SW 1271 (cell line): ENCODE measurements at places on chromosomes 2 and 18.
A peak's percentile ranks its signal among the peaks of the same experiment; 100 is the strongest.

DNA sequence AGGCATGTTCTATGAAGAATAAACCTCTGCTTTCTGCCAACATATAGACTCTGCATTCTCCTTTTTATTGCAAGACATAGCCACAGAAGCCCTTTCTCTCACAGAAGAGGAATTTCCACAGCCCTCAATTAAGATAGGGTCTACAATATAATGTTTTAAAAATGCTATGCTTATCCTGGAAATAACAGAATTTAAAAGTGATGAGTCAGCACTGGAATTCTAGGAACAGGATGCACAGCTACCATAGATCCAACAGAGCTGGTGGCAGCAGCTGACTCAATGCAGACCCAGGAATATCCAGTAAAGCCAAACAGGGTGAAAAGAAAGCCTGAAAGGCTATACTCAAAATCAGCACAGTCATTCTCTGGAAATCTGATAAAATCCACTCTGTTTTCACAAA is 866.9 kb downstream of the TRIB2 start:
- no peak for DNase-seq

DNA sequence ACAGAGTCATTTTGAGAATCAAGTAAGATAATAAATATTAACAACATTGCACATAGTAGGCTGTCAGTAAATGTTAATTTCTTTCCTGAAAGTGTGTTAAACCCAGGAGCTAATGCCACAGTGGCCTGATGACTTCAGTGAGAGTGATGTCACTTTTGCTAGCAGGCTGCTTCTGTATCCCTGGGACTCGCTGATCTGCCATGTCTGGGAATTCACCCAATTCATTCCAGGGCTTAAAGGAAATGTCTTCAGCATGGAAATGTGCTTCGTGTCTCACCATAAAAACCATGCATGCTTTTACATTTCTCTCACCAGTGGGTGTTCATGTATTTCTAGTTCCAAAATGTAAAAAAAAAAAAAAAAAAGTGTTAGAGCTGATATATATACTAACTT is 56.8 kb upstream of the MAPRE3 start:
- no peak for DNase-seq

DNA sequence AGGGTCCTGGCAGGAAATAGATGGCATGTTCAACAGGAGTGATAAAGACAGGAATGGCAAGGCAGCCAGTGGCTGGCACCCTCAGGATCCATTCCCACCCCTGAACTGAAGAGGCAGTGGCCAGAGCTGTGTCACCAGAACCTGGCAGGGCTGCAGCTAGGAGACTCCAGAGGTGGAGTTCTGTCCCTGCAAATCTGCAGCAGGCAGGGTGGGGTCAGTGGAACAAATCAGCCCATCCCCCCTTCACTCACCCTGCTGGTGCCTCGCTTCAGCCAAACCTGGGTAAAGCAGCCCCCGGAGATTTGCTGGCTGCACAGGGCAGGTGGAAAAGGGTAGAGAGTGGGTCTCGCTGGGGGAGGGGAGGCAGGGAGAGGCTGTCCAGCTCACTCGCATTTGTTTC is 12.7 kb downstream of the INPP5D start:
- no peak for DNase-seq

- DNase-seq, result no peak
These were observed 47.4 kb downstream of the PSMG2 start for GRCh38 chr18:12750076-12750714.

- DNase-seq, result no peak
These were observed 29.6 kb downstream of the M1AP start for GRCh38 chr2:74618410-74619083.

DNA sequence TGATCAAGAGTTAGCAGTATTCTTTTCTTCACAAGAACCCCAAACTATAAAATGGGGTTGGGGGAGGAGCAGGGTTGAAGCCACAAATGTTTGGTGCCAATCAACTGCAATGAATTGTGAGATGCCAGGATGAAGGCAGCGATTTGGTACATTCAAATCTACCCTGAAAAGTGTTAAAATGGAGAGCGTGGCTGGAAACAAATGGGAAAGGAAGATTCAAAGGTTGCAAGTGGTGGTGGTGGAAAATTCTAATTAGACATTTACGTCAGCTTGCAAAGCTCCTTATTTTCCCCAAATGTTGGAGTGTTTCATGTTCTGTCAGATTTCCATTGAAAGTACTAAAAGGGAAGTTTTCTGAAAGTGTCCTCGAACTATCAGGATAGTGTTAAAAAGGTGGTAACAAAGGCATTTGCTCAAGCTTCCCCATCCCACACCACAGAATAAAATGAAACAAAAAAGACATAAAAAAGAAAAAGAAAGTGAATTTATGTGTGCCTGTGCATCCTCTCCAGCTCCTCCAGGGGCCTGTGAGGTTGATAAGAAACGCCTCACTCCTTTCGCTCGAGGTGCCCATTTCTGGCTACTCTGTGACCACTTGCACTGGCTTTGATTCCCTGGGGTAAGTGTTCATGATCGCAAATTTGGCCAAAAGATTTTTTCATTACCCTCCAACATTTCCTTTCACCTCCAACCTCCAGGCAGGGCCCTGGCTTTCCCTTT is 424.1 kb upstream of the POU3F3 start:
- DNase-seq, result no peak

- peak; percentile 2 for DNase-seq
These were observed 52.8 kb upstream of the DCC start for GRCh38 chr18:52287151-52287550.

DNA sequence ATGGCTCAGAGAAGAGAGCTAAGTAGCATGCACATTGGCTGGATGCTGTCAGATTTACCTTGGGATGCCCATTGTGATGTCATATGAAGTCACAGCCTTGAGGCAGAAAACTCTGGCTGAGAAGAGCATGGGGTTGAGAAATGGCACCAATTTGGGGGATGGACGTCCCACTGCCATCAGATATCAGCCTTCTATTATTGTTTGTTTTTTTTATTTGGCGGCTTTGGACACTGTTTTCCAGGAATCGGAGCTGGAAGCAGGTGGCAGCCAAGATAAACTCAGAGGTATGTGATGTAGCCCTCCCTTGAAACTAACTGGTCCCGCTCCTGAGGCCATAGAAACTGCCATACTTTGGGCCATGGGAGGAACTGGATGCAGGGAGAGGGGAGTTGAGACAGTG is 40.6 kb downstream of the GCKR start:
- no peak for DNase-seq

DNA sequence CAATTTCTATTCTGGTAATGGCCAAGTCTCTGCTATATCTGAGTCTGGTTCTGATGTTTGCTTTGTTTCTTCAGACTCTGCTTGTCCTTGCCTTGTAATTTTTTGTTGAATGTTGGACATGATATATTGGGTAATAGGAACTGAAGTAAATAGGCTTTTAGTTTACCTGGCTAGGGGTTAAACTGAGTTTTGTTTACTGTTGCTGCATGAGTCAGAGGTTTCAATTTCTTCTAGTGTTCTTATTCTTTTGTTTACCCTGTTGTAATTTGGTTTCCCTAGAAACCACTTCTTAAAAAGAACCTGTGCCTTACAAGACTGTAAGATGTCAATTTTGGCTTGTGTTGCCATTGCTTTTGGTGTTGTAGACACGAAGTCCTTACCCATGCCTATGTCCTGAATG is 285.0 kb upstream of the KCNH7 start:
- DNase-seq, result no peak

DNA sequence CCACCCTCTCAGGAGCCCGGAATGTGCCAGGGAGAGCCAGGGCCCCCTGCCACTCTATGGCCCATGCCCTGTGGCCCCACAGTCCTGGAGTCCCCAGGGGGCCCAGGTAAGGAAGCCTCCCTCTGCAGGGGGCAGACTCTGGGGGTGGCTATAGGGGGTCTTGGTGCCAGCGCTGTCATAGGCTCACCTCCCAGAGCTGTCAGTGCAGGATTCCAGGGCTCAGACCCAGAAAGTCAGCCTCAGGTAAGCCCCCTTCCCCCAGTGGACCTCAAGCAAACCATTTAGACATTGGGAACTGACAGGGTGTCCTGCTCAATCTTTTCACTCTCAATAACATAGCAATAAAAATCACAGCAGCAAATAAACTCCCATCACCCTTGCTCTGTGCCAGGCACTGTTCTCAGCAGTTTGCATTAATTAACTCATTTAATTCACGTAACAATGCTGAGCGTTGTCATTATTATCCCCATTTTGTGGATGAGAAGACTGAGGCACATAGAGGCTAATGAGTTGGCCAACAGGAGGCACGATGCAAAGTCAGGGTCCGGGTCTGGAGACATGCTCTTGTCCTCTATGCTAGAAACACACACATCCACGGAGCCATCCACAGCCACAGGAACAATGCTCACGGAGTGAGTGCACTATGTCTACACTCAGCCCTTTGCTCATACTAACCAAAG is 79.6 kb downstream of the TNS1 start:
- DNase-seq, result no peak

GRCh38 chr2:206011795-206012194 is 74.2 kb downstream of the INO80D start:
- DNase-seq, result no peak

DNA sequence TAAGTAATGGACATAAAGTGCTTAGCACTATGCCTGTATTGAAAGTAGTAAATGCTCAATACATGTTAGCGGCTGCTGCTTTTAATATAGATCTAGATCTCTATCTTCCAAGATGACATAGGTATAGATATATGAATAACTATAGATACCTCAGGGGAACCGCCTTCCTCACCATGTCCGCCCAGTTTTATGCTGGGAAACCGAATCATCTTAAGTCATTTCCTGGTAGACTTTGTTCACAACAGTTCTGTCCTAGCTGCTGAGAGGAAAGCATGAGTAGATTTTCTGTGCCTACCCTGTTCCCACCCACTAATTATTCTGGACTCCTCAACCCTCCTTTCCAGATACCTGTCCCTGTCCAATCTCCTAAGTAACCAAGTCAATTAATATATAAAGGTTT is 21.6 kb upstream of the ITM2C start:
- no peak for DNase-seq

- no peak for DNase-seq
These were observed 122.7 kb downstream of the DNER start for GRCh38 chr2:229591611-229592010.

DNA sequence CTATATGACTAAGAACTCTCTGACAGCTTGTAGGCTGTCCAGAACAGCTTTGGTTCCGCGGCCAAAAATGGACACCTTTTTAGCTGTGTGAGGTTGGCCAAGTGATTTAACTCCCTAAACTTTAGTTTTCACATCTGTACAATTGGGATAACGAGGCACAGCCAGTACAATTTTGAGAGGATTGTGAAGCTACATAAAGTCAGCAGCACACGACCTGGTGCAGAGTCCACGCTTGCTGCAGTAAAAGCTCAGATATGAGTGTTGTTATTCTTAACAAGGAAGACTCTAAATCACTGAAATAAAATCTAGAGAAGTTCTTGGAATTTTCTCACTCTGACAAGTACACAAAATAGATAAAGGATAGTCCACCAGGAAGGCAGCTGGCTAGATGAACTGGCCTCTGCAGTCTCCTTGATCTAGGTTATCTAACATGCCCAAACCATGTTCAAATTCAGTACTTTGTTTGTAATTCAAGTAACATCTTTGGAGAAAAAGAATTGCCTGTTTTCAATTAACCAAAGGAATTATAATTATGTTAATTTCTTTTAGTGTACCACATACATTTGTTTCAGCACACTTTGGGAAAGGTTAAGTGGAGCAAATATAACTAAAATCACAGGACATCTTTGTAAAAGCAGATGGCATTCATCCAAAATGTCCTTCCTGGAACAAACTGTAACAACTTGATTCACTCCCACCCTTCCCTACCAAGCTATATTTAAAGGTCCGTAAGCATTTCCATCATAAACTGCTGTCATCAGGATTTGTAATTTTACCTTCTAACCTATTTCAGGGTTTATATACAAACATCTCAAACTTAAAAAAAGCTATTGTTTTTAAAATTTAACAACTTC is 201.7 kb upstream of the STK17B start:
- no peak for DNase-seq

DNA sequence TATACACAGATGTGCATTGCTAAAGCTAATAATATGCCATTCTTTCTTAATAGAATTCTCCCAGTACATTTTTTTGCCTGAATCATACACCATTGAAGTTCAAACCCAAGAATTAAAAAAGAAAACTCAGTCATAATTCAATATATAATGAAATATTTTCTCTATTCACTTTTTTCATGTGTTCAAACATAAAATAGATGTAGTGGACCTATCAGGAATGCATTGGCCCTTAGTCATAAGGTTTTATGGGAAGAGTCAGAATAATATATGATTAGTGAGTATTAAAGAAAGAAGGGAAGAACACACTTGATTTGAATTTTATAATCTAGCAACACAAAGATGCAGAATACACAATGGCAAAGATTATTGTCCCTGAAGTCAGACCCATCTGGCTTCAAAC is 297.0 kb upstream of the COL3A1 start:
- DNase-seq, result no peak

- DNase-seq, result no peak
These were observed 370.2 kb downstream of the EN1 start for GRCh38 chr2:118477111-118477862.

- no peak for DNase-seq
These were observed 79.0 kb upstream of the RAB27B start for GRCh38 chr18:54749291-54749690.

GRCh38 chr2:119431155-119431975 is at the start of gene TMEM37:
TSS of gene TMEM37 (plus strand) at chr2:119431854. CDS start at chr2:119431904, 50 bp downstream.
- no peak for DNase-seq

DNA sequence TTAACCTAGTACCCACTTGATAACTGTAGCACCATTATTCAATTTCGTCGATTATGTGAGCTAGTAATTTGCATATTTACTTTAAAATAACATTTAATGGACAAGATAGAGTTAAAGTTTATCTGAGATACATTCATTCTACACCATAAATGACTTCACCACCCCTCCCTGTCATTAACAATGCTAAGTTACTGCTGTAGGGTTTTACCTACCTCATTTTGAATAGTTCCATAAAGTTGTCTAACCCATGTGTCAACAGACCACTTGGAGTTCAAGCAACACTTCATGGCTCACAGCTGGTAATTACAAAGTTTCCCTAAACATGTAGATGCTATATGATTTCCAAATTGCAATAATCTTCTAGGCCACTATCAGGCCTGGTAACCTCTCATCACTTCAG is 127.4 kb upstream of the CYP26B1 start:
- no peak for DNase-seq

- peak; percentile 6 for DNase-seq
These were observed 57.5 kb downstream of the FHOD3 start for GRCh38 chr18:36354989-36355388.

DNA sequence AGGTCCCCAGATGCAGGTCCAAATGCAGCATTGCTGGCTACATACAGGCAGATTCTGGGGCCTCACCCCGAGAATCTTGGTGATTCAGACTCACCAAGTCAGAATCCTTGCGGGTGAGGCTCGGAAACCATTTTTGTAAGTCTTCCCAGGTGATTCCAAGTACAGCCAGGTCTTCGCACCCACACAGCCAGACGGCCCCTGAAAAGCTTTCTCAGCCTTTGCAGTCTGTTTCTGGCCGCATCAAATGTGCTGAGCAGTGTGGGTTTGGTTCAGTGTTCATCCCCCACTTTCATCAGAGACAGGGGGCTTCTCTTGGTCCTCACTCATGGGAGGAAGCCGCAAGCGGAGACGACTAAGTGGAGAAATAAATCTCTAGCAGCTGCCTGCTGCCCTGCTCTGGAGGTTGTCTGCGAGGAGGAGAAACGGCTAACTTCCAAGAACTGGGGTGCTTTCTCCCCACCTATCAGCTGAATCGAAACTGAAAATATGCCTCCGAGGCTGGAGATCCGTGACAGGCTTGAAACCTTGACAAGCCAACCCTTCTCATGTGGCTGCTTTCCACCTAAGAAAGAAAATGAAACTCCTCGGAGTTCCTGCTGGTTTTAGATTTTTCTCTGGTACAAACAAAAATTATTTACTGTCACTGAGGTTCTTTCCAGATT is 8.9 kb upstream of the TMEM185B start:
- no peak for DNase-seq

- no peak for DNase-seq
These were observed 25.5 kb downstream of the SP5 start for GRCh38 chr2:170740660-170741059.
